ENCODE measurements at places on chromosomes 2 and 18.
A peak's percentile ranks its signal among the peaks of the same experiment; 100 is the strongest.

DNA sequence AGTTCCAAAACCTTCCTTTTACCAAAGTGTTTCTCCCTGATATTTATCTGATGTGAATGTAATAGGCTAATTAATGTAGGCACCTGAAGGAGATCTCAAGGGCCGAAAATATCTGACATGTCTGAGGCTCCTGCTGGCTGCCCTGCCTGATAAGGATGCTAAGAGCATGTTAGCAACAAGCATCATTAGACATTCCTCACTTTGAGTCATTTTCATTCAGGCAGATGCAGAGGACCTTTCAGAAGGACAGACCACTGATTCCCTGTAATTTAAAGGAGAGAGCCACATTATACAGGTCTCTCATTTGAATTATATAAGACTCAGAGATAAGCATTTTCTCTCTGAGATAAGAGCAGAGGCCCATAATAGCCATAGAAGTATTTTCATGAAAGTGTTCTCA is 222.4 kb upstream of the NCKAP5 start:
- DNase-seq = no peak

- no peak for DNase-seq
Measured at GRCh38 chr2:182301093-182301492, 125.7 kb downstream of the PDE1A start.

- DNase-seq = no peak
Measured at GRCh38 chr2:48851161-48851560, 95.6 kb upstream of the LHCGR start.

DNA sequence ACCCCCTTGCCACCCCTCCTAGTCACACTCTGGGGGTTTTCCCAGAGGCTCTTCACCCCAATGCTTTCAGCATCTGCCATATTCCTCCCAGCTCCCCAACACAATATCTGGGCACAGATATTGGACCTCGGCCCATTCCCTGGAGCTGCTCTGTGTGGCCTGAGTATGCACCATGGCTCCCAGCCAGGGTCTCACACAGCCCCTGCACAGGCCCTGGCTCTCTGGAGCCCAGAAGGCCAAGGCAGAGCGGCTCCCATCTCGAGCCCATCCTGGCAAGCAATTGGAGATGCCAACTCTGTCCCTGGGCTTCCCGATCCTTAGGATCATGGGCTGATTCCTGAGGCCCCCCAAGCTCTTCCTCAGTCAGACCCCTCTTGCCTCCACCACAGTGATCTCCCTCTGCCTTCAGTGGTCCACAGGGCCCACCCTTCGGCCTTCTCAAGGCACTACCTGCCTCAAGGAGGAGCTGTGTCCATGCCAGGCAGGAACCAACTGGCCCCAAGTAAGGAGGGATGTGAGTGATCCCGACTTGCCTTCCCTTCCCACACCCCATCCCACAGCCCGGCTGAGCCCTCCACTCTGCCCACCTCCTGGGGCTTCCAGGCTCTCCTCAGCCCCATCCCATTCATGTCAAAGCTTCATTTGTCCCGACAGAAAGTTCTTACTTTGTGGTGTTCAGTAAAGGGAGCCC is 62.7 kb downstream of the ADD2 start:
- no peak for DNase-seq

DNA sequence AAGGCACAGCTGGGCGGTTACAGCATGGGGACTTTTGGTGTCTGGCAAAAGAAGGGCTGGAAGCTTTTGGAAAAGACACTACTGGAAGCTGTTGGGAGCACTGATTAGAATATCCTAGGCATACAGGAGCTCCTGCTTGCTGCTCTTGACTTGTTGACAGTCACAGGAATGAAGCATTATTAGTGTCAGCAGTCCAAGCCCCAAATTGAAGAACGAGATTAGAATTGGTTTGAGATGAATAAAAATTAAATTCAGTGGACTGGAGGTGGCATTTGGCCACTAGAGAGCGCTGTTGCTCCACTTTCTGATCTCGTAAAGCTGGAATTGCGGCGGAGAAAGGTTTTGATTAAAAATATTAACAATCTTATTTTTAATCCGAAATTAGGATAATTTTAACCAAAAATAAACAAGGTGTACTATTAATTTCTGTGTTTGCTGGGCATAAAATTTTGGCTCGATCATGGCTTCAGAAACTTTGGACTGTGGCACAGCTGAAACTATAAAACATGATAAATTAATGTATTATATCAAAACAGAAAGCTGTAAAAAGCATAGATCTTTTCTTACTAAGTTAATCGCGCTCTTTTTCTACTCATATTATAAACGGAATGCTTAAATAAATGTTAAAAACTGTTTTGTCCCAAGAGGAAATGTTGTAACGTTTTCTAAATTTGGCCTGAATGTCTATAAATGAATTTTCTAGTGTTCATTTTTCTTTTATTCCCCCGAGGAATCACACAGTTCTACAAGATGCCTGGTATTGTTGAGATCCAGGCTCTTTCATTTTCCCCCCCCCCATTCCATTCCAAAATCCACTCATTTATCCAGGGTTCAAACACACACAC is 2.4 kb upstream of the HOXD8 start:
- DNase-seq = peak; percentile 85

- no peak for DNase-seq
Measured at GRCh38 chr18:14943967-14944636, 196.1 kb downstream of the ANKRD30B start.

- no peak for DNase-seq
Measured at GRCh38 chr18:61841706-61842105, 51.1 kb downstream of the RNF152 start.

- DNase-seq = no peak
Measured at GRCh38 chr2:219671279-219671678, 43.8 kb downstream of the SLC4A3 start.
